ENCODE measurements at places on chromosomes 3 and 15. TPM values are rescaled to one million over a fixed set of nuclear protein-coding genes. Genes with fewer than 3 reads are reported as not detected.

OR4M2 gene
- not detected for polyA plus RNA-seq

PROS1 gene
- 5.2 TPM for polyA plus RNA-seq

TRIM42 gene
- polyA plus RNA-seq = not detected

NR2E3 gene
- 0.04 TPM for polyA plus RNA-seq

CIB2 gene
- polyA plus RNA-seq = 4.5 TPM

MAP2K5 gene
- polyA plus RNA-seq = 5.6 TPM

GRCh38 chr15:74488776-74489175 is 27.8 kb upstream of the UBL7 start:
- no peak for DNase-seq

GRCh38 chr3:126391631-126392030 is 3.1 kb upstream of the CFAP100 start:
- no peak for DNase-seq

DNA sequence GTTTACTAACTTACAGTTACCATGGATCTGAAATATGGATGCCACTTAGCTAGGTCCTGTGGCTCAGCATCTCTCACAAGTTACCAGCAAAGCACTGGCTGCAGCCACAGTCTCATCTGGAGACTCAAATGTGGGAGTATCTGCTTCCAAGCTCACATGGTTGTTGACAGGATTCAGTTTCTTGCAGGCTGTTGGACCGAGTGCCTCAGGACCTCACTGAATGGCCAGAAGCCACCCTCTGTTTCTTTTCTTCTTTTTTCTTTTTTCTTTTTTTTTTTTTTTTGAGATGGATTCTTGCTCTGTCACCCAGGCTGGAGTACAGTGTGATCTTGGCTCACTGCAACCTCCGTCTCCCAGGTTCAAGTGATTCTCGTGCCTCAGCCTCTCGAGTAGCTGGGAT is 20.1 kb upstream of the AMOTL2 start:
- DNase-seq = no peak

DNA sequence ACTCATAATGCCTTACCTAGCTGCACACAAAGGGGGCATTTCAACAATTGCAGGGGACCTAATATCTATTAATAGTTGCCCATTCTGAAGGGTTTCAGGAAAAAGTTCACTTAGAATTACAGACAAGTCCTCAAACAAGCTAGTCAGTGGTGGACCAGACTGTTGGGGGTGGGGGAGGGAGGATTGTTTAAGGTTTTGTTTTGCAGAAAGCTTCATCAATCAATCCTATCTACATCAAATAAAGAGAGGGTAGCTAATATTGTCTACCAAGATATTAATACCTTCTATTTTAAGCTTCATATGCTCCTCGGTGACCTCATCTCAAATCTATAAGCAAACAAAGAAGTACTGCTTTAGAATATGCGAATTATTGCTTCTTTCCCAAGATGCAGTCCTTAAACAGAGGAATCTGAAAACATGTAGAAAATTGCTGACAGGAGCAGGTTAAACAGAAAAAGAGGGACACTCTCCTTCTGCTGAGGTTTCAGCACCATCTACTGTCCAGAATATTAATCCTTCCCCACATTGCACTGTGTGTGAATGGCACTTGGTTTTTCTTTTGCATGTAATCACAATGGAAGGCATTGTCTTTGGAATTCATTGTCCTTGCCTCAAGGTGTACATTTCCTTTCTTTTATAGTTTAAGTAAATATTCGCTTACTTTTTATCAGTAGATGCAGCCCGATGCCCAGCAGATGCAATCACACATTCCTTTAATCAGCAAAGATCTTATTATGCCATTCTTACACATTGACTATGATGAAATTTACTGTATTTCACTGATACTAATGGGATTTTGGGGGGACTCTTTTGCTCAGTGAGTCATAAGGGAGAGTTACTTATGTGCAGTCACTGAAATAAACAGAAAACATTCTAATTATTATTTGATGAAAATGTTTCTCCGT is 94.7 kb downstream of the IL5RA start:
- DNase-seq = no peak

GRCh38 chr3:73351423-73352071 is 273.2 kb downstream of the PDZRN3 start:
- DNase-seq = peak; percentile 7

DNA sequence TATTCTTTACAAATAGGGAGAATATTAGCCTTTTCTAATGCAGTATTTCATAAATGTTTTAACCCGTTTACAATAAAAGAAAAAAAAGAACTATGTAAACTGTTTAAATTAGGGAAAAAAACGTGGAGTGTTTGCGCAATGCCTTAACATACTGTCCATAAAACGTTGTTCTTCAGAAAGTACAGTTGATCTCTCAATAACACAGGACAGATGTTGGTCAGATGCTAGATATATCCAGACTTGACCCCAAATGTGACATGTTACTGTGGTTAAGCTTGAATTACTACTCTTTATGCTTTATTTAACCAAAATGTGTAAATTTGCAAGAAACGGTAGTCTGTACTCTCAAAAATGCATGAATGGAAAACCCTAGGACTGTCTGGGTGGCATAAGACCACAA is 110.3 kb downstream of the PLOD2 start:
- DNase-seq = no peak

- no peak for DNase-seq
These were observed 98.8 kb upstream of the WNT5A start for GRCh38 chr3:55585856-55586255.

- DNase-seq = no peak
These were observed 474.6 kb upstream of the TPRG1 start for GRCh38 chr3:188697127-188697526.

DNA sequence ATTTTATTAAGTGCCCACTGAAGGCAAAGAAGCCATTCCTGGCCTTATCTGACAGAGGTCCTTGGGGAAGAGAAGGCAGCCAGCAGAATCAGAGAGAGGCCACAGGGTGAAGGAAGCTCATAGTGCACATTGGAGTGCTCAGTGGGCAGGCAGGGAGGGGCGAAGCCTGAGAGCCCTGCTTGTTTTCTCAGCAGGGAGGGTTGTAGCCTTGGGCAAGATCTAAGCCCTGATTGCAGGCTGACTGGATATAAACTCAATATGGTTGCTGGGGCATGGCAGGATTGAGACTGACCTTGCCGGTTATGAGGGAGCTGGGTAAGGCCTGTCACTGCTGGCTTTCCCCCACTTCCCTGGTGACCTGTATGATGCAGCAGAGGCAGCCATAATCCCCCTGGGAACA is 7.5 kb upstream of the IGSF11 start:
- DNase-seq = no peak

DNA sequence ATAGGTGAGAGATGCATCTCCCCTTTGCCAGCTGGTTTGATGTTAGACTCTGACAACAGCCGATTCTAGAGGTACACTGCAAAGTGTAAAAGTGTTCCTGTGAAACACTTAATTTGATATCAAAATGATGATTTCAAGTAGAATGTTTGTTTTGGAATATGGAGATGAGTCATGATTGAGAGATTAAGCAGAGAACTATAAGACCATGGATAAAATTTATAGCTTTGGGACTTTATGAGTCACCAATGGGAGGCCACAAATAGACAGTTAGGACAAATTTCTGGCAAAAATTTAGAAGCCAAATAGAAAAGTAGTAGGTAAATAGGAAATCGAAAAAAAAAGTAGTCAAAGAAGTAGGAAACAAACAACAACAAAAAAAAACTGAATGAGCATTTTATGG is 672.5 kb downstream of the NSUN3 start:
- no peak for DNase-seq

- DNase-seq = no peak
These were observed 124.3 kb downstream of the ZNF280D start for GRCh38 chr15:56608993-56609392.

DNA sequence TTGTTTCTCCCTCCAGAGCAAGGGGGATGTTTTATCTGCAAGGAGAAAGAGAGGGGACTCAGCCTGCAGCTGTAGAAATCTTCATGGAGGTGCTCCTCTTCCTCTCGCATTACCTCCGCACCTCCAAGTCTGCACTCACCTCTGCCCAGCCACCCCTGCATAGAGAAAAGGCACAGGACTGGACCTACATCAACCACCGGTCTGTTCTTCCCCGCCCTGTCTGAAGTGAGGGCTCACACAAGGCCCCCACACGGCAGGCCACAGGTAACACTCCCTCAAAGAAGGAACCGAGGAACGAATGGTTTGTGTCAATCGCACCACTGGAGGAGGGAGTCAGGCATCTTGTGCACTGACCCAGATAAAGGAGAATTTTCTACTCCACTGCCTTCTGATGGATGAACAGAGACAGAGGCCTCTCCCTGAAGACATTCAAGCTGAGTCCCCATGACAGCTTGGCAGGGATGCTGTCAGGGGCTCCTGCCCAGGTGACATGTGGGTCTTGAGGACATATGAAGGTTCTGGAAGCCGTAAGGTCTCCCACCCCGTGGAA is 260.3 kb downstream of the XXYLT1 start:
- DNase-seq = no peak

GRCh38 chr3:136247436-136247835 is 2.7 kb upstream of the PCCB start:
- no peak for DNase-seq

- no peak for DNase-seq
These were observed 69.1 kb upstream of the TSEN2 start for GRCh38 chr3:12415014-12415680.

- no peak for DNase-seq
These were observed 4.4 kb downstream of the MBD4 start for GRCh38 chr3:129435367-129435766.

GRCh38 chr3:133237380-133237779 is 162.5 kb upstream of the BFSP2 start:
- no peak for DNase-seq

DNA sequence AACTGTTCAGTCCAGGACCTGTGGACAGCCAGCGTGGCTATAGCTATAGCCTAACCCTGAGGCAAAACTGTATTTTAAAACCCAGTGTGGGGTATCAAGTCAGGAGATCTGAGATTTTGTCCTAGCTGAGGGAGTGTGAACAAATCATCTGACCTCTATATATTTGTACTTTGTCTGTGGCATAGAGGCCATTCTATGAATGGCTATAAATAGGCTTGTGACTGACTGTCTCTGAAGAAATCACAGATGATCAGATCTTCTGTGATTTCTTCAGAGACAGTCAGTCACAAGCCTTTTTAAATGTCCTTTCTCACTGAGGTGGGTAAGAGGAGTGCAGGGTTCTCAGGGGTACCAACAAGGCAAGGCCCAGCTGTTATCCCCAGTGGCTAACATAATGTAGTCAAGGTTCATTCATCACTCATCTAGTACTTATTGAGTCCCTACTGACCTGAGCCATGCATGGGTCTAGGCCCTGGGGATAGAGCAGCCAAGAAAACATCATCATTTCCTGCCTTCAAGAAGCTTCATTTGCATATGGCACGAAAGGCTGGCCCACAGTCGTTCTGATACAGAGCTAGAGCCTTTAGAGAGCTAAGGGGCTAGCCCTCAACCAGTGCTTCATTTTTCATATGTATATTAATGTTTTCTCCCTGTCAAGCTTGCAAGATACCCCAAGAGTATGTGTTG is 53.3 kb downstream of the TIPARP start:
- DNase-seq = no peak

DNA sequence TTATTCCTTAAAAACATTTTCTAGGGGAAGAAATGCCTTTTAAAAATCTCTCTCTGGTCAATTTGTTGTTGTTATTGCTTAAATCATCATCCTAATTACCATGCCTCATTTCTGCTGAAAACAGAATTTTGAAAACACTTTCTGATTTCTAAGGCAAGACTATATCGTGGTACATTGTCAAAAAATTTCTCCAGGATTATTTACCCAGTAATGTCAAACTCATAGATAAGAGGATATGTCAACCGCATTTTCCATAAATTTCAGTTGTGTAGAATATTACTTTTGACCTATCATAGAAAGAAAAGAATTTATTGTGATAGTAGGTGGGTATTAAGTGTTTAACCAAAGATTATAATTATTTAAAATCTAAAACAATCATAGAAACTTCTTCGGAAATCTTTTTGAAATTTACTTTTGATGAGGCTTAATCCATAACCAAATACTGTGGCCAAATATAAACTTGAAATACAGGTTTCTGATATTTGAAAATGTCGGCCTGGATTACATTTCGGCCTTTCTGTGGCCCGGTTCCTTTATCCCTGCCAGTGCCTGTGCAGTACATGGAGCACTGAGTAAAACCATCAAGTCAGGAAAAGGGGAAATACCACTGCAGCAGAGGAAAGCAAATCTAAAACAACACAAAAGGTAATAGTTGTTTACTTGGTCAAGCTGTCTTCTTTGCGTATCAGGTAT is 173.4 kb downstream of the MYRIP start:
- DNase-seq = no peak

- no peak for DNase-seq
These were observed 70.7 kb downstream of the SSR3 start for GRCh38 chr3:156483961-156484787.

- DNase-seq = no peak
These were observed 9.4 kb downstream of the FILIP1L start for GRCh38 chr3:100104817-100105413.

- DNase-seq = peak; percentile 31
These were observed 54.9 kb downstream of the SPSB4 start for GRCh38 chr3:141105828-141106628.

DNA sequence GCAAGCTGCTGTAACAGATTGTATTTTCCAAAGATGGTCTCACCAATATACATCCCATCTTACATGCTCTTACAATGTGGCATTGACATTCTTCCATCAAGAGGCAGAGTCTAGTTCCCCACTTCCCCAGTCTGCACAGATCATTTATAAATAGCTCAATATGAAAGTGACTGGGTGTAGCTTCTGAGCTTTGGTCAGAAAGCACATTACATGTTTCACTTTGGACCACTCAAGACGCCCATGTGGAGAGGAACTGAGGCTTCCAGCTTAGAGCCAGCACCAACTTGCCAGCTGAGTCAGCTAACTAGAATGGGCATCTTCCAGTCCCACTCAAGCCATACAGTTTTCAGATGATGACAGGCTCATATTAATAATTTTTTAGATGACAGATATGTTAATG is 45.5 kb downstream of the GREM1 start:
- no peak for DNase-seq

All from BJ (cell line).